Common myeloid progenitor, CD34-positive (primary cell): ENCODE measurements at places on chromosomes 5 and 9.

- peak overlapping the region; percentile 62 for H3K4me3 ChIP-seq
- H3K4me1 ChIP-seq, result no peaks in the 10 kb centered on the region
- peak; percentile 57 for DNase-seq
- H3K36me3 ChIP-seq, result no peaks in the 10 kb centered on the region
- H3K27ac ChIP-seq, result no peak overlapping the region
- peaks cover 35% of the 10 kb centered on the region for H3K27me3 ChIP-seq
These were observed 108.4 kb downstream of the PSD2 start for GRCh38 chr5:139903795-139904565.

- H3K4me3 ChIP-seq, result peak overlapping the region; percentile 16
- DNase-seq, result peak; percentile 66
- no peaks in the 10 kb centered on the region for H3K36me3 ChIP-seq
- no peak overlapping the region for H3K27ac ChIP-seq
These were observed 30.2 kb upstream of the CCNG1 start for GRCh38 chr5:163407034-163407655.

DNA sequence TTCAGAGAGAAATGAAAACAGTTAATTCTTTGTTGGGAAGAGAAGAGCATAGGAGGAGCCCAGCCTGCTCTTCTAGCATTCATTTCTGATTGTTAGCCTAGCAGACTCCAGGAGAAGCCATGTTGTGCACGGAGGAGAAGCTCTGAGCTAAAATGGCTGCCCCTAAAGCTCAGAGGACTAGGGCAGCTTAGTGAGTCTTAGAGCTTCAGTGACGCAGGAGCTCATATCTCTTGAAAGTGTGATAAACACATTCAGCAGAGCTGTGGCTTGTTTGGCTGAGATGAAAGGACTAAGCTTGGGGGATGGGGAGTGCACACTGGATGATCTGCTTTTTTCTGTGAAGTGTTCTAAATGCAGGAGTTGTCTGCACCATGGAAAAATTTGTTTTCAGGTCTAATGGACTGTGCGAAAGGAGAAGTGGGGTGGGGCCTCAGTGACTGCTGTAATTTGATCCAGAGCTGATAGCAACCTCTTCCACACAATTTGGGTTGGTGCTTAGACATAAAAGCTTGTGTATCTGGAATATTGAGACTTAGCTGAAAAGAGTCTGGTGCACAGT is 58.5 kb downstream of the ZNF462 start:
- H3K36me3 ChIP-seq, result peaks cover 6% of the 10 kb centered on the region
- H3K4me3 ChIP-seq, result no peak overlapping the region
- no peaks in the 10 kb centered on the region for H3K27me3 ChIP-seq
- no peak overlapping the region for H3K27ac ChIP-seq
- no peaks in the 10 kb centered on the region for H3K4me1 ChIP-seq
- DNase-seq, result peak; percentile 68

DNA sequence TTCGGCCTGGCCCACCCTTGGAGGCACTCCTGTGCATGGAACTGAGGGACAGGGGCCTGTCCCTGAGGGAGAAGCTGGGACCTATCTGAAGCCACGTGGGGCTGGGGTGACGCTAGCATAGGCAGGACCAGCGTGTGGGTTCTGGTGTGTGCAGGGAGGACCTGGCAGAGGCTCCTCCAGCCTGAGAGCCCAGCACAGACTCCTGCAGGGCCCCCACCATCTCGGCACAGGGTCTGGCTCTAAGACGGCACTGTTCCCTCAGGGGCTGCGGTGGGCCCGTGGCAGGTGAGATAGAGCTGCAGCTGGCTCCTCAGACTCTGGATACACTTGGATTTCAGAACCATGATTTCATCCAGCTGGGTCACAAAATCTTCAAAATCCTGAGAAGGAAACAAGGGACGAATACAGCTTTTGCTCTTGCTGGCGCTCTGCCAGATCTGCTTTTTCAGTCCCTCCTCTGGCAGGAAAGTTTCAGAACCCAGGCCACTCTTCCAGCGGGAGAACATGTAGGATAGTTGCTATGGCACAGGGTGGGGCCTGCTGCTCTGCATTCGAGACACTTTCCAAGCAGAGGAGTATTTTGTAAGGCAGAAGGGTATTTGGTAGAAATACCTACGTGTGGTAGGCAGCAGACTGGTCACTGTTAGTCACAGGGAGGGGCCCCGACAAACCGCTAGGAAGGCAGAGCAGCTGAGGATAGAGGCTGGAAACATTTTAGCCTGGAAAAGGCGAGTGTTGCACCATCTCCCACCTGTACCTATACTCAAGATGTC is 74.7 kb downstream of the KIF24 start:
- no peak for DNase-seq
- H3K4me1 ChIP-seq, result no peaks in the 10 kb centered on the region
- no peak overlapping the region for H3K27ac ChIP-seq
- H3K27me3 ChIP-seq, result no peaks in the 10 kb centered on the region
- peaks cover 30% of the 10 kb centered on the region for H3K36me3 ChIP-seq

DNA sequence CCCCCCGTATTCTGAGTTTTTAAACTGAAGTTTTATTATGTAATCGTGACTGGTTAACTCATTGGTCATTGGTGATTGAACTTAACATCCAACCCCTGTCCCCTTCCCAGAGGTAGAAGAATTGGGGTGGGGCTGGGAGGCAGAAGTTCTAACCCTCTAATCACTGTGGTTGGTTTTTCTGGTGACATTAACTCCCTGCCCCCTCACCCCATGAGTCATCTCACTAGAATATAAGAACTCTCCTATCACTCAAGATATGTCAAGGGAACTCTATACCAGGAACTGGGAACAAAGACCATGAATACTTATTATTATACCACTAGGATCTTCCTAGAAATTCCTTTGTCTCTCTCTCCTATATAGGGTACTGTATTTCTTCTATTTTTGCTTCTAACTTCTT is 52.3 kb upstream of the CAVIN4 start:
- no peak for DNase-seq
- H3K27ac ChIP-seq, result no peak overlapping the region
- H3K27me3 ChIP-seq, result no peaks in the 10 kb centered on the region
- H3K36me3 ChIP-seq, result no peaks in the 10 kb centered on the region

- DNase-seq, result peak; percentile 28
- no peak overlapping the region for H3K27ac ChIP-seq
- no peaks in the 10 kb centered on the region for H3K27me3 ChIP-seq
- peaks cover 10% of the 10 kb centered on the region for H3K4me1 ChIP-seq
- H3K4me3 ChIP-seq, result no peak overlapping the region
These were observed 54.4 kb downstream of the ZNF474 start for GRCh38 chr5:122183788-122184170.

DNA sequence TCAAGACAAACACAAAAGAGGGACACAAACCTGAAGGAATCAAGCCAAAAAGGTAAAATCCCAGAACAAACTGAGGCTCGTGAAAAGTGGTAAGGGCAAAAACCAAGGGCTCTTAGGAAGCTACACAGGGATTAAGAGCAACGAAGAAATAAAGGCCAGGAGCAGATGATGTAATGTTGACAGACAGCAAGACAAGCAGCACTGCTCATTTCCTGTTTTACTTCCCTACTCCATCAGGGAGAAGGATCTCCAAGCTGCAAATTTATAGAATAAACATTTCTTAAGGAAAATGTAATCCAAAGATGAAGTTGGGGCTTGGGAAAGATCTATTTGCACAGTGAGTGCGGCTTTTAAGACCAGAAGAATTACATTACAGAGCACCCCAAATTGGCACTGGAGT is 182.3 kb upstream of the MAP1B start:
- H3K36me3 ChIP-seq, result no peaks in the 10 kb centered on the region
- DNase-seq, result no peak
- no peak overlapping the region for H3K4me3 ChIP-seq

DNA sequence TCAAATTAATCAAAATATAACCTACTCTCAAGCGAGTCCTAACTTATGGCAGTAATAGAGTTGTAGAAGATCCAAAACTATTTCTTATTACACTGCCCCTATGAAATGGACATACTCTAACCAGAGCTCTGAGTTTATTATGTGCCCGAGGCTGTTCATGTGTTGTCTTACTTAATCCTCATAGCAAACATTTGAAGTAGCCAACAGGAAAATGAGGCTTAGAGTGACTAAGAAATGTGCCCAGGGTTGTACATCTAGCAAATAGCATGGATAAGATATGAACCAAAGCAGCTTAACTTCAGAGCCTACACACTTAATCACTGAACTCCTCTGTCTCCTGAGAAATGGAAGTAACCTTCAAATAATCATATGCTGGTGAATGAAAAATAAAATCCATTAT is 1551.7 kb downstream of the MAT2B start:
- H3K27me3 ChIP-seq, result no peaks in the 10 kb centered on the region
- no peak overlapping the region for H3K27ac ChIP-seq
- DNase-seq, result no peak
- H3K36me3 ChIP-seq, result no peaks in the 10 kb centered on the region

DNA sequence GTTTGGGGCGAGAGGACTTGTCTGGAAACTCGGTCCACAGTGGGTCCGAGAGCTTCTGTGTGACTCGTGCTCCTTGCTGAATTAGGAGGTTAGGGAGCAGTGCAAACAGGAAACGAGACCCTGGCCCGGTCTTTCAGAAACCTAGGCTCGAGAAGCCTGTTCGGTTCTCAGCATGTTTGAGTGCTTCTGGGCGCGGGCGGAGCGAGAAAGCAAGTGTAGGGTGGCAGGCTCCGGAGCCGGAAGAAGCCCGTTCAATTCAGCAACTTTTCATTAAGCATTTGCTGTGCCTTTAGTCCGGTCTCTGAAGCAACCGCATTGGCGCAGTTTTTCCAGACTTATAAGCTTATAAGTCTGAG is 547 bp downstream of the CLTA start:
- no peaks in the 10 kb centered on the region for H3K36me3 ChIP-seq
- no peaks in the 10 kb centered on the region for H3K27me3 ChIP-seq
- peaks cover 24% of the 10 kb centered on the region for H3K4me1 ChIP-seq

GRCh38 chr5:91118796-91119195 is 264.3 kb downstream of the ARRDC3 start:
- no peak for DNase-seq
- no peaks in the 10 kb centered on the region for H3K4me1 ChIP-seq
- H3K4me3 ChIP-seq, result no peak overlapping the region
- H3K27ac ChIP-seq, result no peak overlapping the region

- no peak for DNase-seq
- no peaks in the 10 kb centered on the region for H3K27me3 ChIP-seq
- H3K4me1 ChIP-seq, result no peaks in the 10 kb centered on the region
These were observed 249.8 kb upstream of the PRDM9 start for GRCh38 chr5:23257656-23258055.

DNA sequence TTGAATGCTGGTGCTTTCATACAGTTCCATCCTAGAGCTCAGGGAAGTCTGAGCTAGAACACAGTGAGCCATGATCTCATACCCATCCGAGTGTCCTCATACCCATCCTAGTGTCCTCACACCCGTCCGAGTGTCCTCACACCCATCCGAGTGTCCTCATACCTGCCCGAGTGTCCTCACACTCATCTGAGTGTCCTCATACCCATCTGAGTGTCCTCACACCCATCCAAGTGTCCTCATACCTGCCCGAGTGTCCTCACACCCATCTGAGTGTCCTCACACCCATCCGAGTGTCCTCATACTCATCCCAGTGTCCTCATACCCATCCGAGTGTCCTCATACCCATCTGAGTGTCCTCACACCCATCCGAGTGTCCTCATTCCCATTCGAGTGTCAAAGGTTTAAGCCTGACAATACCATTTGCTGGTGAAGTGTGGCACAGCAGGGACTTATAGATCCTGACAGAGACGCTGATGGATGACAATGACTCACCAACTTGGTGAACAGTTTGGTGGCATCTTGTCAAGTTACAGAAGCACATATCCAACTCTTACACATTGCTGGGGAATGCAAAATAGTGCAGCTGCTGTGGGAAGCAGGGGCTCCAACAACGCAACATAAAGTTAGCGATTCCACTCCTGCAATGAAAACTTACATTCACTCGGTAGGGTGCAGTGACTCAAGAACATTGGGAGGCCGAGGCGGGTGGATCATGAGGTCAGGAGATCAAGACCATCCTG is 77.0 kb upstream of the COL5A1 start:
- DNase-seq, result no peak
- H3K36me3 ChIP-seq, result no peaks in the 10 kb centered on the region
- H3K27ac ChIP-seq, result no peak overlapping the region
- peaks cover 5% of the 10 kb centered on the region for H3K4me1 ChIP-seq
- H3K27me3 ChIP-seq, result no peaks in the 10 kb centered on the region

GRCh38 chr9:32551276-32552051 is 663 bp upstream of the SMIM27 start:
- peak overlapping the region; percentile 93 for H3K27ac ChIP-seq
- no peaks in the 10 kb centered on the region for H3K27me3 ChIP-seq
- H3K4me3 ChIP-seq, result peak overlapping the region; percentile 91
- peaks cover 40% of the 10 kb centered on the region for H3K4me1 ChIP-seq
- peaks cover 13% of the 10 kb centered on the region for H3K36me3 ChIP-seq

- H3K4me3 ChIP-seq, result no peak overlapping the region
- no peaks in the 10 kb centered on the region for H3K27me3 ChIP-seq
- no peaks in the 10 kb centered on the region for H3K36me3 ChIP-seq
- no peak for DNase-seq
- no peak overlapping the region for H3K27ac ChIP-seq
These were observed 6.2 kb upstream of the ORM1 start for GRCh38 chr9:114316605-114317230.

GRCh38 chr5:13278148-13278547 is 666.3 kb downstream of the DNAH5 start:
- no peaks in the 10 kb centered on the region for H3K27me3 ChIP-seq

- H3K4me1 ChIP-seq, result no peaks in the 10 kb centered on the region
- H3K4me3 ChIP-seq, result no peak overlapping the region
- H3K27ac ChIP-seq, result no peak overlapping the region
- no peak for DNase-seq
These were observed 108.4 kb upstream of the DHFR start for GRCh38 chr5:80763211-80763610.

GRCh38 chr9:110850401-110851135 is 182.0 kb downstream of the MUSK start:
- no peaks in the 10 kb centered on the region for H3K36me3 ChIP-seq
- H3K4me1 ChIP-seq, result peaks cover 3% of the 10 kb centered on the region
- H3K27me3 ChIP-seq, result no peaks in the 10 kb centered on the region
- no peak overlapping the region for H3K4me3 ChIP-seq
- peak; percentile 44 for DNase-seq

GRCh38 chr5:140041099-140041491 is 2.0 kb downstream of the NRG2 start:
- peaks cover 63% of the 10 kb centered on the region for H3K27me3 ChIP-seq
- no peaks in the 10 kb centered on the region for H3K36me3 ChIP-seq
- peaks cover 30% of the 10 kb centered on the region for H3K4me1 ChIP-seq
- H3K4me3 ChIP-seq, result no peak overlapping the region

DNA sequence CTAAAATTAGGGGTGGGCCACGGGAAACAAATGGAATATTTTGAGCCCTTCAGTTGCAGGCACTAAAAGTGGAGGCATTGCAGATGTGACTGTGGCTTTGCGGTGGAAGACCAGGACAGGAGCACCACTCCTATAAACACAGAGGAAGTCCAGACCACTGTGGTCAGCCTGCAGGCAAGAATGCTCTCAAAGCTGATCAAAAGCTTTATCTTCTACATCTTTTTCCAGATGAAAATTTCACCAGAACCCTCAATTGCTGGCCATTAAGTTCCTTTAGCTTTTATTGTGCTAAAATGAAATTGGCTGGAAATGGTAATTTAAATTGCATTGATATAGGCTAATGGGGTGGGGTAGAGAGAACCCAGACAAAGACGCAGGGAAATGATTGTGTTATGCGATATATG is 208.8 kb downstream of the ERCC6L2 start:
- no peaks in the 10 kb centered on the region for H3K36me3 ChIP-seq
- peaks cover 10% of the 10 kb centered on the region for H3K4me1 ChIP-seq
